ENCODE measurements at places on chromosomes 6 and 20.

DNA sequence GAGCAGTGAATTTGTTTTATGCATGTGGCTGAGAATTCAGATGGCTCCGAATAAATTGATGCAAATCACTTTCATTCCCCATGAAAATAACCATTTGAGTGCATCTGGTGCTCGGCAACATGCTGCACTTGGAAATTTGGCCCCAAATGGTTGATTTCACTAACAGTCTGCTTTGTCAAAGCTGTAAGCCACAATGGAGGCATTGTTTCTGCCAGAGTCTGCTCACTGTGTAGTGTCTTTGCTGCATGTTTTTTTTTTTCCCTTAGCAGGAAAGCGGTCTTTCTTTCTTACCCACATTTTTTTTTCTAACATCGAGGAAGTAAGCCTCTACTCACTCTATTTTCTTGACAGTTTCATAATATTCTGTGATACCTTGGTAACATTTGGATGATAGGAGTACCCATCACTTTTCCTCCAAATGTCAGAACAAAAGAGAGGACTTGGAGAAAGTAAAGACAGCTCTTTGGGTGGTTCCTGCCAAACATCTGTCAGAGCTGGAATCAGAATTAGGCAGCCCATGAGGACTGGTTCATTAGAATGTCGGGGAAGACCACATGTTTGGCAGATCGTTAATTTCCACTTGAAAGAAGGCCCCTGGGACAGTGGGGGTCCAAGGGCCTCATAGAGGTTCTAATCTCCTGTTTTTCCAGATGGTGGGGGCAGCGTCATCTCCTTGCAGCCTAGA is 149.5 kb downstream of the DOK5 start:
- DNase-seq, result no peak
- no peaks in the 10 kb centered on the region for H3K4me1 ChIP-seq
- no peak overlapping the region for H3K4me3 ChIP-seq
- H3K36me3 ChIP-seq, result no peaks in the 10 kb centered on the region
- H3K27me3 ChIP-seq, result no peaks in the 10 kb centered on the region

DNA sequence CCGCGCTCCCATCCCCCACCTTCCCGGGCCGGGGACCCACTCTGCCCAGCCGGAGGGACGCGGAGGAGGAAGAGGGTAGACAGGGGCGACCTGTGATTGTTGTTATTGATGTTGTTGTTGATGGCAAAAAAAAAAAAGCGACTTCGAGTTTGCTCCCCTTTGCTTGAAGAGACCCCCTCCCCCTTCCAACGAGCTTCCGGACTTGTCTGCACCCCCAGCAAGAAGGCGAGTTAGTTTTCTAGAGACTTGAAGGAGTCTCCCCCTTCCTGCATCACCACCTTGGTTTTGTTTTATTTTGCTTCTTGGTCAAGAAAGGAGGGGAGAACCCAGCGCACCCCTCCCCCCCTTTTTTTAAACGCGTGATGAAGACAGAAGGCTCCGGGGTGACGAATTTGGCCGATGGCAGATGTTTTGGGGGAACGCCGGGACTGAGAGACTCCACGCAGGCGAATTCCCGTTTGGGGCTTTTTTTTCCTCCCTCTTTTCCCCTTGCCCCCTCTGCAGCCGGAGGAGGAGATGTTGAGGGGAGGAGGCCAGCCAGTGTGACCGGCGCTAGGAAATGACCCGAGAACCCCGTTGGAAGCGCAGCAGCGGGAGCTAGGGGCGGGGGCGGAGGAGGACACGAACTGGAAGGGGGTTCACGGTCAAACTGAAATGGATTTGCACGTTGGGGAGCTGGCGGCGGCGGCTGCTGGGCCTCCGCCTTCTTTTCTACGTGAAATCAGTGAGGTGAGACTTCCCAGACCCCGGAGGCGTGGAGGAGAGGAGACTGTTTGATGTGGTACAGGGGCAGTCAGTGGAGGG is 2.8 kb downstream of the SOX4 start:
- peaks cover 30% of the 10 kb centered on the region for H3K4me1 ChIP-seq
- H3K27me3 ChIP-seq, result no peaks in the 10 kb centered on the region
- peak overlapping the region; percentile 95 for H3K4me3 ChIP-seq
- H3K36me3 ChIP-seq, result no peaks in the 10 kb centered on the region

DNA sequence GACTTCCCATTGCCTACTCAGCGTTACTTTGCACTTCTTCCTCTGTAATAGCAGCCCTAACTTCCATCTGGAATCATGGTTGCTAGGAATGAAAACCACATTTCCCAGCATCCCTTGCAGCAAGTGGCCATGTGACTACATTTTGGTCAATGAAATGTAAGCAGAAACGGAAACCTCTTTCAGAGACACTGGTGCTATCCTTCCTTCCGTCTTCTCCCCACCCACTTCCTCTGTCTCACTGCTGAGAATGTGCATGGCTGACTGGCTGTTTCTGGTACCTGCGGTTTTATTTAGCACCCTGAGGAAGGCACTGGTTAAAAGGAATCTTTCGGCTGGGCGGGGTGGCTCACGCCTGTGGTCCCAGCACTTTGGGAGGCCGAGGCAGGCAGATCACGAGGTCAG is 107.4 kb downstream of the SCML4 start:
- peaks cover 9% of the 10 kb centered on the region for H3K36me3 ChIP-seq
- DNase-seq, result peak; percentile 54
- H3K4me1 ChIP-seq, result peaks cover 40% of the 10 kb centered on the region
- H3K27me3 ChIP-seq, result no peaks in the 10 kb centered on the region
- peak overlapping the region; percentile 77 for H3K27ac ChIP-seq
- no peak overlapping the region for H3K4me3 ChIP-seq

- H3K4me1 ChIP-seq, result no peaks in the 10 kb centered on the region
- H3K4me3 ChIP-seq, result no peak overlapping the region
- DNase-seq, result no peak
Observed at GRCh38 chr20:5973172-5973571, 22.7 kb downstream of the MCM8 start.

- DNase-seq, result no peak
- no peaks in the 10 kb centered on the region for H3K27me3 ChIP-seq
Observed at GRCh38 chr6:137219664-137220252, 573 bp upstream of the IFNGR1 start.

DNA sequence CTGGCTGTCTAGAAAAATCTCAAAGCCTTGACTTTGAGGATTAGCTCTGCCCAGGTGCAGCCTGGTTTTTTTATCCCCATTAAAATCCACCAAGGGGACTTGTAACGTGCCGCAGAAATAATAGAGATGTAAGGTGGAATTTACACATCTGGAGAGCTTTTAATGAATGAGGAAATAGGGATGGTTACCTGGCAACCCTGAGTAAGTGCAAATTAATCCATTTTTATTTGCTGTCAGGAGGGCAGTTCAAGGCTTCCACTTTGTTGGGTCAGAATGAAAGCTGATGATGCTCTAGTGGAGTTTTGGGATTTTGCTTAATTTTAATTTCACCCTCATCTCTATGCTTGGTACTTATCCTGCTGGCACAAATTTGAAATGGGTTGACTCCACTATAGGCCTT is 163.4 kb upstream of the CEP162 start:
- no peak for DNase-seq
- no peaks in the 10 kb centered on the region for H3K27me3 ChIP-seq
- H3K4me1 ChIP-seq, result no peaks in the 10 kb centered on the region
- H3K36me3 ChIP-seq, result no peaks in the 10 kb centered on the region

DNA sequence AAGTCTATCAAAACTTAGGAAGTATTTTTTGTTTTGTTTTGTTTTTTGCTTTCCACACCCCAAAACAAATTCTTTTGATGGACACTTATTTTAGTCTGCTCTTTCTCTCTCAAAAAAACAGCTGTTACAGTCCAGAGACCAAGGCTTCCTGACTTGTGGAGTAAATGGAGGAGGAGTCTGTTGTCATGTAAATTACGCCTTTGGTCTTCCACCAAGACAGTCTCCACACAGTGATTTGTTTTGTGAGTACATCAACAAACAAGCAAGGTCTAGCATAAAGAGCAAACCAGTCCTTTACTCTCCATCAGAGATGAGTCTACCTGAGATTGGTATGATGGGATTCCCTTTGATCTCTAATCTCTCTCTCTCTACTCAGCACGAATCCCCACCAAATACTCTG is 588.0 kb upstream of the ARID1B start:
- no peak for DNase-seq
- no peak overlapping the region for H3K27ac ChIP-seq
- H3K27me3 ChIP-seq, result no peaks in the 10 kb centered on the region
- H3K4me1 ChIP-seq, result no peaks in the 10 kb centered on the region

- H3K4me1 ChIP-seq, result no peaks in the 10 kb centered on the region
- no peak for DNase-seq
- no peaks in the 10 kb centered on the region for H3K27me3 ChIP-seq
- no peak overlapping the region for H3K4me3 ChIP-seq
- H3K36me3 ChIP-seq, result no peaks in the 10 kb centered on the region
Observed at GRCh38 chr6:71349976-71350615, 61.5 kb downstream of the OGFRL1 start.

DNA sequence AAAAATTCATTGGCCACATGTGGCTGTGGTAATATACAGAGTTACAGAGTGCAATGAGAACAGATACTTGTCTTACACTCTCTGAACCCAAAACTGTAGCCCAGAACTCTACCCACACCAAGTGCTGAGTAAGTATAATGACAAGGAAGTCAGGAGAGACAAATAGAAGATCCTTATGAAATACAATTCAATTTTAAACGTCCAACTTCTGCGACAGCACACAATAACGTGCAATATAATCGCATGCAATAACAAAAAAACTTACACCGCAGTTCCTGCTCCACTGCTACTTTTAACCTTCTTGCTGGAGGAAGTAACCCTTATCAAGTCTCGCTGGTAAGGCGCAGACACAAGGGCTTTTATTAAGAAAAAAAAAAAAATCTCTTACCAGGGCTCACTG is 881 bp downstream of the SFT2D1 start:
- no peaks in the 10 kb centered on the region for H3K27me3 ChIP-seq
- no peaks in the 10 kb centered on the region for H3K36me3 ChIP-seq
- H3K27ac ChIP-seq, result peak overlapping the region; percentile 85
- no peak for DNase-seq

GRCh38 chr6:118580585-118581419 is 32.7 kb downstream of the PLN start:
- no peaks in the 10 kb centered on the region for H3K4me1 ChIP-seq
- DNase-seq, result no peak
- no peak overlapping the region for H3K27ac ChIP-seq
- no peak overlapping the region for H3K4me3 ChIP-seq
- H3K36me3 ChIP-seq, result peaks cover 7% of the 10 kb centered on the region

DNA sequence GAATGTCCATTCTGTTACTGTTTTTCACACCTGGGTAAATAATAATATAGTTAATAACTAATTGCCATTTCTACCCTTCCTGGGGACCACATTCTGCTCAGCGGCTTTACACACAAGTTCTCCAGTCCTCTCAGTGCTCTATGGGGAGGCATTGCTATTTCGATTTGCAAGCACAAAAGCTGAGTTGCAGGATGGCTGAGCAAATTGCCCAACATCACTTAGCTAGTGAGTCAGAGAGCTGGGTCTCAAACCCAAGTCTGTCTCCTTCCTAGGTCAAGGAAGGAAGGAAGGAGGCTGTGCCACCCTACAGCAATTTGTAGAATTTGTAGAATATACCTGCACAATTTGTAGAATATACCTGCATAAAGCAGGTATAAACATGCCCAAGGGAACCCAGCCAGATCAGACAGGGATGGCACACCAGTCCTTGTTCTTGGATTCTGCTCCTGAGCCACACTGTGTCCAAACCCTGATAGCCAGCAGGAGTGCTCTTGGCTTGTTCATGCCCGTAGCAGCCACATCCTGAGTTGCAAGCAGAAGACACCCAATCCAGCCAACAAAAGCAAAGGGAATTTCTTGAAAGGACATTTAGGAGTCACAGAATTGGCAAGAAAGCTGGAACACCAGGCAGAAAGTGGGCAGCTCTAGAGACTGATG is 56.9 kb downstream of the LY86 start:
- peaks cover 3% of the 10 kb centered on the region for H3K27me3 ChIP-seq
- DNase-seq, result no peak
- no peaks in the 10 kb centered on the region for H3K4me1 ChIP-seq
- no peak overlapping the region for H3K27ac ChIP-seq

GRCh38 chr6:165167861-165168260 is 141.5 kb downstream of the C6orf118 start:
- no peak overlapping the region for H3K4me3 ChIP-seq
- no peaks in the 10 kb centered on the region for H3K27me3 ChIP-seq
- no peak for DNase-seq

- DNase-seq, result no peak
- no peak overlapping the region for H3K27ac ChIP-seq
- H3K36me3 ChIP-seq, result no peaks in the 10 kb centered on the region
- no peaks in the 10 kb centered on the region for H3K27me3 ChIP-seq
- H3K4me1 ChIP-seq, result no peaks in the 10 kb centered on the region
- no peak overlapping the region for H3K4me3 ChIP-seq
Observed at GRCh38 chr6:45483021-45483420, 105.3 kb upstream of the SUPT3H start.

DNA sequence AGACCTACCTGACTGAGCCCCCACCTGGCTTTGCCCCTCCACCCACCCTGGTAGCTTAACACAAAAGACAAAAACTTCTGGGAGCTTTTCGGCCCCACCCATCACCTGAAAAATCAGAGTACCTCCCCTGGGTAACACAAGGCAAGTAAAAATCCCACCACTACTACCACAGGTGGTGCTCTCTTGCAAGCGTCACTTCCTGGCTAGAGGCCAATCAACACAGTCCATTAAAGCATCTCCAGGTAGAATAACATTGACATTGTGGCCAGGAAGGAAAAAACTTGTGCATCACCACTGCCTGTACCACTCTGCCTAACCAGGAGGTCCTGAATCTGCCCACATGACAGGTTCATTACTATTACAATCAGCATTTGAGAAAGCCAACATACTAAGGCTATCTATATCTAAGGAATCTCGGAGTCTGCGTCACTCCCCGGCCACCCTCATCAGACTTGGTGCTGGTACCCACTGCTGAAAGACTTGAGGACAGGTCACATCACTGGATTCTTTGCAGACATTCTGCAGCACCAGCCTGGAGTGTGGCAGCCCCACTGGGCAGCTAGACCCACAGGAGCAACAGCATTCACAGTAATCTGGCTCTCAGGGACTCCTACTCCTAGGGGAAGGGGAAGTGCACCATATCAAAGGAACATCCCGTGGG is 125.9 kb downstream of the CDK19 start:
- peaks cover 4% of the 10 kb centered on the region for H3K36me3 ChIP-seq
- no peak overlapping the region for H3K4me3 ChIP-seq
- peaks cover 18% of the 10 kb centered on the region for H3K4me1 ChIP-seq
- peak; percentile 18 for DNase-seq

GRCh38 chr20:35093267-35093884 is 769 bp upstream of the TRPC4AP start:
- H3K4me1 ChIP-seq, result peaks cover 36% of the 10 kb centered on the region
- H3K27ac ChIP-seq, result peak overlapping the region; percentile 67
- H3K36me3 ChIP-seq, result peaks cover 5% of the 10 kb centered on the region
- no peak for DNase-seq
- no peaks in the 10 kb centered on the region for H3K27me3 ChIP-seq

GRCh38 chr6:170091000-170091638 is 199.8 kb downstream of the DLL1 start:
- H3K27me3 ChIP-seq, result peaks cover 13% of the 10 kb centered on the region
- DNase-seq, result no peak
- no peak overlapping the region for H3K4me3 ChIP-seq
- H3K36me3 ChIP-seq, result no peaks in the 10 kb centered on the region

GRCh38 chr20:62133051-62133845 is 9.9 kb downstream of the PSMA7 start:
- DNase-seq, result no peak
- H3K27ac ChIP-seq, result peak overlapping the region; percentile 28
- peaks cover 96% of the 10 kb centered on the region for H3K36me3 ChIP-seq

GRCh38 chr6:54291146-54291545 is 17.1 kb upstream of the TINAG start:
- no peak overlapping the region for H3K27ac ChIP-seq
- H3K4me1 ChIP-seq, result no peaks in the 10 kb centered on the region
- no peaks in the 10 kb centered on the region for H3K36me3 ChIP-seq
- H3K4me3 ChIP-seq, result no peak overlapping the region

- peak overlapping the region; percentile 48 for H3K27ac ChIP-seq
- H3K36me3 ChIP-seq, result peaks cover 73% of the 10 kb centered on the region
- H3K4me1 ChIP-seq, result peaks cover 5% of the 10 kb centered on the region
- no peak overlapping the region for H3K4me3 ChIP-seq
- DNase-seq, result peak; percentile 55
Observed at GRCh38 chr6:4059115-4059777, 19.7 kb downstream of the FAM217A start.

Data from T-cell (primary cell).